ENCODE measurements at places on chromosomes 16 and 17.

DNA sequence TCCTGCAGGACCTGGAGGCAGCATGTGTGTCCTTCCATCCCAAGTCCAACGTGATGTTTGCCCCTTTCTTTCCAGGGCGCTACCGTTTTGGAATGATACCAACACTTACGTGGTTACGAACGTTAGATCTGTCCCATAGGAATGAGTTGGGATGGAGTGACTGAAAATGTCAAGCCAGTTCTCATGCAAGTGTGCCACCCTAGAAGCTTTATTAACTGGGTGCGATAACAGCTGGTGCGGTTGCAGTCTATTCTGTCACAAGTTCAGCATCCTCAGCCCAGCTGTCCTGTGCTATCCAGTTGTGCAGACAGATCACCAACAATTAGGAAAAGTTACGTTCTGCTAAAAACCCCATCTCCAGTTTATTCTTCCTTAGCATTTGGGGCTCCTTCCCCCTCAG is 52.5 kb downstream of the BANP start:
- no peak for DNase-seq

GRCh38 chr16:30715750-30716445 is 16.9 kb downstream of the SRCAP start:
- DNase-seq: no peak

GRCh38 chr17:4594406-4594805 is 10.1 kb downstream of the SMTNL2 start:
- no peak for DNase-seq

DNA sequence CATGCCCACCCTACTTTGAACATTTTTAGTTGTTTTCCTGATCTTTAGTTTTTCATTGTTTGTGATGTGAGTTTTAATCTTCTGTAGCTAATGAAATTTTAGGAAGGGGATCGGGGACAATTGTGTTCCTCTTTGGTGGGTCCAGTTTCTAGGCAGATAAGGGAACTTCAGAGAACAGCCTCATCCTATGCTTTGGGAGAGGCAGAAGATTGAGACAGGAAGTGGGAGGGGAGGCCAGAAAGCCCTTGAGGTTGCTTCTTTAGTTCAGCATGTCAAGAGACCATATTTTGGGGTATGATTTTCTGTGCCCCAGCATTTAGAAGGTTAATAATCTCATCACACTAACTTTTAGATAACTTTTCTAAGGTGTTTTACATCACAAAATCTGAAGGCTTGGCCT is 191.0 kb downstream of the TANC2 start:
- DNase-seq: no peak

DNA sequence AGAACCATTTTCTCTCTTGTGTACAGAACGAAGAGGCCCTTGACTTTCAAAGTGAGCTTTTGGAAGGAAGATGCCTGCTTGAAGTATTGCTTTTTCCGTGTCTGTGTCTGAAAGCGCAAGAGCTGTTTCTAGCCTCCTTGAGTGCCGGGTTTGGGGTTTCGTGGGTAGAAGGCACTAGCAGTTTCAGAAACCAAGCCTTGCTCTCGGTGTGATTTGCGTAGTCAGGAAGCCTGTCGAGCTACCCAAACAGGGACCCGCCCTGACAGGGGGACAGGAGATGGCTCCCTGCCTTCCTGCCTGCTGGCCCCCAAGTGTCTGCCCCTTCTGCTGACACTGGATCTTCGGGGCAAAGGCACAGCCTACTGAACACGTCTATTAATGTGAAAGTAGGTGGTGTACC is 322.0 kb downstream of the MAF start:
- DNase-seq: no peak

DNA sequence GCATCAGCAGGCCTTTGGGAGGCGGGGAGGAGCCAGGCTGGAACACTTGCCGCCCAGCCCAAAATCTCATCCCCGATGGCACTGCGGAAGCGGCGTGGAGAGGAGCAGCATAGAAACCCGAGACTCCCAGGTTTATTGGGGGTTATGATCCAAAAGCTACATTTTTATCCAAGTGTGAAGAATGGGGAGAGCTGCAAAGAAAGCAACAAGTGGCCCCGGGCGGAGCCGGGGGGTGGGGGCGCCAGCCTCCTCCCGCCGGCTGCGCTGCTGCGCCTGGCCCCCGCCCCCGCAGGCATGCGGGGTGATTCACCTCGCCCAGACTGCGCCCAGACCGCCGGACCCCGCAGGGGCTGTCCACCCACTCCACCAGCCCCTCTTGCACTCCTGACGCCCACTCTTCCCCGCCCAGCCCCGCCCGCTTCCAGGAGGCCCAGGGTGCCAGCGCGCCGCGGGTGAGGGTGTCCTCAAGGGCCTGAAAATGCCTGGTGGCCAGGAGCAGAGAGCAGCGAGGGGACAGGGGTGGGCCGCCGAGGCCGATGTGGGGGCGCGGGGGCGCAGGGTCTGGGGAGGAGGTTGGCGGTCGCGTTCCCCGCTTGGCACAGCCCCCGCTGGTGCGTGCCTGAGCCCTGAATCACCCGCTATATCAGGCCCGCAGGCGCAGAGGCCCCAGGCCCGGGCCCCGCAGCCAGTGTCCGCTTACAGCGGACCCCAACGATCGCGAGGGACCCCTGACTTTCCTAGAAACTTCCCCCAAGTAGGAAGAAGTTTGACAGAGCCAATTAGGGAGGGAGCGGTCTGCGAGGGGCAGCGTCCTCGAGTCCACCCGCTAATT is 1.3 kb downstream of the CAVIN1 start:
- no peak for DNase-seq

- no peak for DNase-seq
Observed at GRCh38 chr17:21171309-21171922, 42.5 kb downstream of the TMEM11 start.

DNA sequence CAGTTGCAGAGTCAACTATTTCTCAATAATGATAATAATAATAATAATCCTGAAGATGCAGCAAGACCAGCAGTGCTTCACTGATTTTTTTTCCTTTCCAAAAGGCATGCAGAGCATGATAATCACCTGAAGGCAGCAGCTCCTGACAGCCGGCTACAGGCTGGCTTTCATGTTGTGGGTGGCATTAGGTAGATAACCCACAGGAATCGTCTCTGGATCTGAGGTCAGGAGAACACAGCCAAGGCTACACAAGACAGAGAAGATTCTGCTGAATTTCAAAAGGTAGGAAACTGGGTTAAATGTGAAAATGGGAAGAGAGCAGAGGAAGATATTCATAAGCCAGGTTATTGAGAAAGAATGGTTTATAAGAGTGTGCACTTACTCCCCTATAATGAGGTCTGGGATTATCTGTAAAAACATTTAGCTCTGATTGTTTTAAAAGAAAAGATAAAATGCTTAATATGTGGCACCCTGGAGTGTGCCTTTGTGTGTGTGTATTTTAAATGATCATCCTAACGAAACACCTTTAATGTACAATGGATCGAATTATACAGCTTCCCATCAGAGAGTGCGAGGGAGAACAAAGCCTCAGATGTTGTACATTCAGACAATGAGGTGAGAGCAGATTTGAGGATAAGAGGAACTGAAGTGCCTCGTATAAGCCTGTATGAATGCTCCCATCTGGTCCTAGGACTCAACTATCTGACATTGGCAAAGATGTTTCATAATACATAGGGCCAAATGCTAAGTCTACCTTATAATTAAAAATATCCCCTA is 273.1 kb downstream of the PHKB start:
- no peak for DNase-seq

- DNase-seq: no peak
Observed at GRCh38 chr17:57924677-57925076, 30.5 kb downstream of the CUEDC1 start.

- DNase-seq: no peak
Observed at GRCh38 chr16:11848842-11849241, 2.5 kb downstream of the RSL1D1 start.

DNA sequence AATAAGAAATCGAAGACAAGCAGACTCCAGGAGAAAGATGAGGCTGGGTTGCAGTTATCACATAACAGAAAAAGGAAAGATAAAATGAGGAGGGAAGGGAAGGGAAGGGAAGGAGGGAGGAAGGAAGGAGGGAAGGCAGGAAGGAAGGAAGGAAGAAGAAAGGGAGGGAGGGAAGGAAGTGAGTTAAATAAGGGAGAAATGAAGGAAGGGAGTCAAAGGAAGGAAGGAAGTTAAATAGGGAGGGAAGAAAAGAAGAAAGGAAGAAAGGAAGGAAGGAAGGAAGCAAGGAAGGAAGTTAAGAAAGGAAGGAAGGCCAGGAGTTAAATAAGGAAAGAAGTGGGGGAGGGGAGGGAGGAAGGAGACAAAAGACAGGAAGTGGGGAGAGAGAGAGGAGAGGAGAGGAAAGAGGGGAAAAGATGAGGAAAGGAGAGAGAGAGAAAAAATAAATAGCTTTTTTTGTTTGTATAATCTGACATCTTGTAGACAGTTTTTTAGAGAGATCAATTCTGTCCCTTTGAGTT is 679.6 kb downstream of the HS3ST4 start:
- DNase-seq: no peak

GRCh38 chr16:28875134-28876018 is 2.9 kb upstream of the ATP2A1 start:
- no peak for DNase-seq

DNA sequence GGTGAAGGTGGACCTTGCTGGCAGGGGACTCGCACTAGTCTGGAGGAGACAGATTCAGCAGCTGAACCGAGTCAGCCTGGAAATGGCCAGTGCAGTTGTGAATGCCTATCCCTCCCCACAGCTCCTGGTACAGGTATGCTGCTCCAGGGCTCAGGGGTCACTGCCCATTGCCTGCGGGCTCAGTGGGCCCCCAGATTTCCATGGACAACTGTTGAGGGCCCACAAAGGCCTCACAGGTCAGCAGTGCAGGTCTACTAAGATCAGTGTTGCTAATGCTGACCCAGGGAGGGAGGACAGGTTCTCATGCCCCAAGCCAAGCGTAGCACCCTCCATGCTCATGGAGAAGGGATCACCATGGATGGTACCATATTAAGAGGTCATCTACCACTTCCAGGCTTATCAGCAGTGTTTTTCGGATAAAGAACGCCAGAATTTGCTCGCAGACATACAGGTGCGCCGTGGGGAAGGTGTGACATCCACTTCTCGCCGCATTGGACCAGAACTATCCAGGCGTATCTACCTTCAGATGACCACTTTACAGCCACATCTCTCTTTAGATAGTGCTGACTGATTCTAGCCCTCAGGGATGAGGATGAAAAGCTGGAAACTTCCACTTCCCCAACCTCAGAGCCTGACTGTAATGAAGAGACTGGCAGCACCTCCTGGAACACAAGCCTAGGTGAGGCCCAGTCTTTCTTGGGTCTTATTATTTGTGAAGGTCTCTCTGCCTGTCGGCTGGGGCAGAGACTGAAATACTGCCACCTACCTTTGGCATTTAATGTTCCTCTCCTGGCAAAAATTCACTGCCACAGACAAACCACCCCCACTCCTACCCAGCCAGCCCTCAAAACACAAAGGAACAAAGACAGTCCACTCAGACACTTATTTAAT is 7.6 kb downstream of the EME1 start:
- no peak for DNase-seq

- no peak for DNase-seq
Observed at GRCh38 chr17:74325743-74326379, at the start of gene KIF19. Gene KIF19, plus strand, starts transcription at chr17:74326226. Its CDS starts 124 bp downstream, at chr17:74326350.

- DNase-seq: no peak
Observed at GRCh38 chr16:30977502-30977901, 7.5 kb upstream of the HSD3B7 start.

DNA sequence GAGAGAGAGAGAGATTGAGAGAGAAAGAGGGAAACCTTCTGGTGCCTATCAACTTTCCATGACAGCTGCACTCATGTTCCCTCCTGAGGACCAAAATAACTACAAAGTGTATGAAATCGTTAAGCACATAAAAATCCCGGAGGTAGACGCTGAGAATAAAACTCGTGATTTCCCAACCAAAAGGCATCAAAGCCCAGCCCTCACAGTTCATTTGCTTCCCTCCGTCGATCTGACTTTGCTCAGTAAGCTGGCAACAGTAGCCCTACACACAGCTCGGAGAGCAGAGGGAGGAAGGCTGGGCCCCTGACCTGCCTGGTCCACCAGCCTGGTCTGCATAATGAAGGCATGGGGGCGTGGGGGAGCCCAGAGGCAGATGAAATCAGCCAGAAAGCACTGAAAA is 273.9 kb upstream of the ZFHX3 start:
- DNase-seq: no peak

GRCh38 chr17:15270628-15271381 is 5.7 kb upstream of the PMP22 start:
- DNase-seq: no peak

GRCh38 chr17:38504216-38504615 is 76.0 kb downstream of the ARHGAP23 start:
- no peak for DNase-seq

DNA sequence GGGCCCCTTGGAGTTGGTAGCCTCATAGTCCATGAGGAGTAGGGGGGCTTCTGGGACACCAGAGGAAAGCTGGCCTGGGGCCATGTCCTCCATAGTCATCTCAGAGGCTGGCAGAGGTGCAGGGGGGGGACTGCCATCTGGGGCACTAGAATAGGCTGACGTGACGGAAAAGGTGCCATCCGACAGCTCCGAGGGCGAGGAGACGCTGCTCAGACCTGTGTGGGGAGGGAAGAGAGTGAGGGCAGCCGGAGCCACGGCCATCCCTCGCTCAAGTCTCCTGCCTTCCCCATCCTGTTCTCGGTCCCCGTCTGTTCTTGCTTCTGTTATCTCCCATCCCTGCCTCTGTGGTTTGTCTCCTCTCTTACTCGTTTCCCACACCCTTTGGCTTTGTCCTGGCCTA is 4.7 kb upstream of the SPAG7 start:
- DNase-seq: no peak

GRCh38 chr16:4795828-4796572 is 831 bp downstream of the SMIM22 start:
- no peak for DNase-seq

GRCh38 chr17:30318155-30318554 is 15.7 kb downstream of the TMIGD1 start:
- no peak for DNase-seq

- DNase-seq: no peak
Observed at GRCh38 chr16:53129281-53130158, 74.7 kb downstream of the CHD9 start.

Measured in cortex of kidney (tissue), 1 donor.